ENCODE measurements at places on chromosomes 2 and 18. TPM values are rescaled to one million over a fixed set of nuclear protein-coding genes. Genes with fewer than 3 reads are reported as not detected.

DNA sequence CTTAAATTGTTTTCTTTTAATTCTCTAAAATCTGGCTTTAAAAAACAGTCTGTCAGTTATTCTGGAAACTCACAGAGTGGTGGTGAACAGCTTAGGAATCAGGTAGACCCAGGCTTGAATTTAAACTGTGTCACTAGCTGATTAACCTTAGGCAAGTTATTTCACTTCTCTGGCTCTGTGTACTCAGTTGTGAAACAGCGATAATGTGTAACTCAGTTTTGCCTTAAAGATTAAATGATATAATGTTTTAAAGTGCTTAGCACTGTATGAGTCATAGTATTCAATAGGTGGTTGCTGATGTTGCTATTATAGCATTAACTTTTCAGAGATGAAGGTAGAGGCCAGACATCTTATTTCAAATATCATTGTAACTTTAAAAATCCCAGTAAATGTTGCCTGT, 40.7 kb downstream of the PKP4 start:
- DNase-seq = no peak

The HJURP gene
- 0.37 TPM for total RNA-seq

The SPR gene
- 47.8 TPM for total RNA-seq

GRCh38 chr2:101528501-101528900, 53.6 kb upstream of the RFX8 start:
- DNase-seq = no peak

DNA sequence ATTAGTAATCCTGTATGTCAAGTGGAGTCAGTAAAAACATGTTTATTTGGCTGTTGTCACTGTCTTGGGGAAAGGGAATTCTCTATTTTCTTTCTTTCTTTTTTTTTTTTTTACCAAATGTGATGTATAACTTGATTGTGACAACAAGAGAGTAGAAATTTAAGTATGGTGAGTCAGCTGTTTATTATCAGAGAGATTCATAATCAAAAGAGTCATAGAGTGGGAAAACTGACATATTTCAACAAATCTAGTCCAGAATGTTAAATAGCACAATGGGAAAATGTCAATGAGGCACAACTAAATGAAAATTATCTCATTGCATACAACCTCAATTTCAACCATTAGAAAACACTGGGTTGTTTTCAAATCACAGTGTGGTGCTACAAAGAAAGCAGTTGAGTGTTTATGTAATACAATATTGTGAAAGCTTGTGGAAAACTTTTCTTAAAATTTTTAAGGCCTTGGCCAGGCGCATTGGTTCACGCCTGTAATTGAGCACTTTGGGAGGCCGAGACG, 111.9 kb upstream of the DTNA start:
- no peak for DNase-seq
